KG1 (cell line): ENCODE measurements at places on chromosomes 2 and 18.
A peak's percentile ranks its signal among the peaks of the same experiment; 100 is the strongest.

DNA sequence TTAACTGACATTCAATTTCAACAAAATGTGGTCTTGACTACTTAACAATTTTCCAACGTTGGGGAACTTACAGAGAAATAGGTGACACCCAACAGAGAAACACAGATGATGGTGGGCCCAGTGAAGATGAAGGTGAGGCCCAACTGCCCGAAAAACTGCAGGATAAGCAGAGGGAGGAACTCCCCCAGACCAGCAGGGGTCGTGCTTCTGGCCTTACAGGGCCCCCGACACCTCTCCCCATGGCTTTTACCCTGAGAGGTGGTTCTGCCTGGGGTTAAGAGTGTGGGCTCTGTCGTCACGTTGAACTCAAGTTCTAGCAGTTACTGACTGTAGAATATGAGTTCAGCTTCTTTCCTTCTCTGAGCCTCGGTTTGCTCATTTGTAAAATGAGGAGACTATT lies 119.5 kb upstream of the SMIM21 start:
- no peak for DNase-seq

GRCh38 chr18:49849331-49850217 lies 36.2 kb upstream of the ACAA2 start:
- no peak for DNase-seq

- no peak for DNase-seq
Observed at GRCh38 chr2:113966832-113967231, 76.9 kb downstream of the ACTR3 start.

DNA sequence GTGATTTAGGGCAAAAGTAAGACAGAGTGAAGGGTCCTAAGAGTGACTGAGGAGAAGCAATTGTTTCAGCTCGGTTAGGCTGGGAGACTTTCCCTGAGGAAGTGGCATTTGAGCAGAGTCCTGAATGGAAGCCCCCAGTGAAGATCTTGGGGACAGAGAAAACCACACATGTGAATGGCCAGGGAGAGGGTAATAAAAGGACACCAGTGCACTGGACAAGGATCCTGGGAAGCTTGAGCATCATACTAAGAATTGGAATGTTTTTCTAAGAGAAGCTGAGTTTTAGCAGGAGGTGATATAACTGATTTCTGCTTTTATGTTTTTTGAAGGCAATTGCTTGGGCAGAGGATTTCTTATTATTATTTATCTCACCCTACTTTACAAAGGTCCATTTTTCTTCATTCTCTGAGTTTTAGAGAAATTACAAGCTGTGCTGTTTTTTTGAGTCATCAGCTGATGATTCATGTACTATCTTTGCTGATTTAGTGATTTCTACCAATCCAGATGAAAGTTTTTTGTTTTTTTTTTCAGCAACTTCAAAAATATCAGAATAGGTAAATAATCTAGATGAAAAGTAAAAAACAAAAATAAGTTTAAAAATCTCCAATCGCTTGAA lies 43.5 kb downstream of the MFSD6 start:
- DNase-seq: no peak

- no peak for DNase-seq
Observed at GRCh38 chr2:179332903-179333302, 68.3 kb upstream of the SESTD1 start.

GRCh38 chr2:111523009-111523408 lies 361.0 kb downstream of the ANAPC1 start:
- no peak for DNase-seq

- DNase-seq: no peak
Observed at GRCh38 chr18:57219964-57220363, 73.1 kb downstream of the BOD1L2 start.

- DNase-seq: no peak
Observed at GRCh38 chr2:240819126-240819857, 727 bp downstream of the KIF1A start.

DNA sequence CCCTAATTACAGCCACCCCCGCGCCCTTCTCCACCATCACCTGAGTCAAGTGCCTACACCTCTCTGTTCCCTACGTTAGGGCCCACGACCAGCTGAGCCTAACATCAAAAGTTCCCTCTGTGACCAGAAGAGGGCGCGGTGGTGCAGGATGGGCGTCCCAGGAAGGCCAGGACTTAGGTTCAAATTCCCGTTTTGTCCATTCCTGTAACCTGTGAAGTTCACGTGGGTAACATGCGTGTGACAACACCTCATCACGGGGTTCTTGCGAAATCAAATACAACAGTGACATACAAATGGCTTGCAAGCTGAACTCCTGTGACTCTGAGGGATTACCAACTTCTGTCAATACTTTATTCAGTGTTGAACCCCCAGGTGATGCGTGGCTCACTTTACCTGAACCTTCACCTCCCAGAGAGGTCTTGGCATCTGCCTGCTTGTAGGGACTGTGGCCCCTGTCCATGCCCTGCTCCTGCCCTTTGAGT lies 207.9 kb downstream of the ARL4C start:
- DNase-seq: peak; percentile 36

DNA sequence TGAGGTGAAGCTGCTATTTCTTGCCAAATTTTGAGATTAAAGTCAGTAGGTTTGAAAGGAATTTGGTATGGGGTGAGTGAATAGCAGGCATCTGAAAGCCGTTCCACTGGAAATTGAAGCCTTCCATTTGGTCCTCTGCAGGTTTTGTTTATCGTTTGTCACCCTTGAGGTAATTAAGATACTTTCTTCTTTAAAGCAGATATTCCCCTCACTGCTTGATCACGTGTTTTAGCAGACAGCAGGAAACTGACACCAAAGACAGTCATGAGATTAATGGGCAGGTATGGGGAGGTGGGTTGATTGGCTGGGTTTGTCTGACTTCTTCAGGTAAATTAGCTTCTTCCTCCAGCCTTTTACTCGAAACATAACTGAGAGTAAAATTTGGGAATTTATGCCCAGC lies 10.7 kb downstream of the LPIN1 start:
- no peak for DNase-seq

GRCh38 chr2:42999856-43000241 lies 207.5 kb upstream of the HAAO start:
- no peak for DNase-seq

DNA sequence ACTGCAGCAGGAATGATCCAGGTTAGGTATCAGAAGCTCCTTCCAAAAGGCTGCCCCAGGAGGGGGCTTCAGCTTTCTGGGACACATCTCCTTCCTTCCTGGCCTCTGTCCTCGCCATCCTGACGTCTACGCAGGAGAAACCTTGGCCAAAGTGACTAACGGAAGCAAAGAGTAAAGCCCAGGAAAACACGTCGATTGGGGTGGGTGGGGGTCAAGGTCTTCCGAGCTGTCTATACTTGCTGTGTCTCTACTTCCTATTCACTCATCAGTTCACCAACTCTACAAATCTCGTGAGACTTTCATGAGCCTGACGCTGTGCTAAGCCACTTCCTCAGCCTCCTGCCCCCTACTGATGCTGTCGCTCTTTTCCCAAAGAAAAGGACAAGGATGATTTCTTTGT lies 212.6 kb downstream of the TNS1 start:
- DNase-seq: peak; percentile 9

DNA sequence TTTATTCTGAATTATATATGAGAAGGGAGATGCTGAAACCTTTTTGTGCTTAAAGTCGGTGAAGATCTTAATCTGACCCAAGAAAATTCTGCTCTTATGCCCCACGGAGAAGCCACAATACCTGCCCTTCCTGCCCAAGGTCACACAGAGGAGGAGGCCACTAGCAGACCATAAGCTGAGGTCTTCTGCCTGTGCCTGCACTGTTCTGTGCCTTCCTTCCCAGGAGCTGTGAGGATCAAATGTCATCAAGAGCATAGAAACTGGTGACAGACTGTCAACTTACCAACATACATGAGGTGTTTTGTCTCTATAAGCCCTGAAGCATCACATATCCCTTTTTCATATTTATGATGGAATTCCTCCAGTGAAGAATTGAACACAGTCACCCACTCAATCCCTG lies 233.3 kb downstream of the C1D start:
- DNase-seq: no peak

DNA sequence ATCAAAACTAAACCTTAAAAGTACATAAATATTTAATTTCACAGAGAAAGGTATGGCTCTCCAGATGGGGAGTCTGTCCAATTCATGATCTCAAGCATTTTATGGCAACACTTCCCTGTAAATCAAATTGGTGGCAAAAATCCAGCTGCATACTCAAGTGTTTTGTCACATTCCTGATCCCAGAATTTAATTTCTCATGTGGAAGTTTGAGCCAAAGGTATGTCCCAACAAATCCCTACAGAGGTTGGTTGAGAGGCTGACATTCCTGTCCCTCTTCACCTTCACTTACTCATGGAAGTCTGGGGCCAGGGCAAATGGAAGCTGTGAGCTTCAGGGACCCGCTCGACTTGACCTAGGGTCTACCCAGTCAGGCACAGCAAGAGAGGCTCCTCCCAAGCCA lies 17.7 kb downstream of the KLF7 start:
- DNase-seq: no peak

DNA sequence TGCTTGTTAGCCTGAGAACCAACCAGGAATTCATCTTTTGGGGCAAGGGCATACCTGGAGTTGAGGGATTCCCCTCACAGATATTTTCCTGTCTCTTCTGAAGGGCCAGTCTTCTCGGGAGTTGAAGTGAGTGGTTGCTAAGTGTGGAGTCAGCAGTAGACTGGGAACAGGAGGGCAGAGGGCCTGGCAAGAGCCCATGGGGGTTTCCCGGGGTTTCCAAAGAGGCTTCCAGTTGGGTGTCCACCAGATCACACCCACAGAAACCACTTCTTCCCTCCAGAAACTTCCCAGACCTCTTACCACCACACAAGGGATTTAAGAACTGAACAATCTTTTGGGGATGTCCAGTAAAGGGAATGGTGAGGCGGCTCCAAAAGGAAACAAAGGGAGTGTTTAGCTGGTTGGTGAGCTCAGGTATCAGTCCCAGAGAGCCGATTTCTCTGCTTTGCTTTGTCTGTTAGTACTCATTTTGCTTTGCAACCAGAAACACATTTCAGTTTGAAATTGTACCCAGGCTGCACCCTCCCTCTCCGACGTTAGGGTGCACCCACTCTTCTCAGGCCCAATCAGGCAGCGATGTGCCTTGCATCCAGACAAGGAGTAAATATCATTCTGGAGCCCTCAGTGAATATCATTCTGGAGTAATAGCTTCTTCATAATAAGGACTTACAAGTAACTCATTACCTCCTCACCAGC lies 47.5 kb upstream of the SPATS2L start:
- no peak for DNase-seq

DNA sequence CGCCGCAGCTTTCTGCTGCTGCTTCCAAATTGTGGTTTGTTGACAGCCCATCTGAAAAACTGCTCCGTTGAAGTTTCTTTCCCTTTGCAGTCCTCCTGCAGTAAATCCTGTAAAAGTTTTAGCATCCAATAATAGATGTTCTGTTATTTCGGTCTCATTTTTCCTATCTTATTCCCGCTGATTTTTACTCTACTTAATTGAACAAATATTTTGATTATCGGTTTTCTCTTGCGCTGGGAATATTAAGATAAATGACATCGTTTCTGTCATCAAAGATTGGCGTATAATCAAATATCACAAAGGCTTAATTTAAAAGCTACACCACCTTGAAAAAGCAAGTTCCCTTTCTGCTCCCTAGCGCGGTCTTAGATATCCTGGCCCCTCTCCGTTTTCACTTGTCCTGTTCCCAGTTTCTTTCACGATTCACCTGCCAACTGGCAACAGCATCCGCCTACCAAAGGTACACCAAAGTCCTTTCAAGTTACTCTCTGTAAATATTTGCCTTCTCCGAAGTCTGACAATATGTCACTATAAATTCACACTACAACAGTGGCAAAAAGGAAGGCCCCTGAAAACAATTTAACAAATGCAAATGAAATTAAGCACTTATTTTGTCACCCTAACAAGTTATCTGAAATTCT lies 1.0 kb upstream of the STRN start:
- no peak for DNase-seq

DNA sequence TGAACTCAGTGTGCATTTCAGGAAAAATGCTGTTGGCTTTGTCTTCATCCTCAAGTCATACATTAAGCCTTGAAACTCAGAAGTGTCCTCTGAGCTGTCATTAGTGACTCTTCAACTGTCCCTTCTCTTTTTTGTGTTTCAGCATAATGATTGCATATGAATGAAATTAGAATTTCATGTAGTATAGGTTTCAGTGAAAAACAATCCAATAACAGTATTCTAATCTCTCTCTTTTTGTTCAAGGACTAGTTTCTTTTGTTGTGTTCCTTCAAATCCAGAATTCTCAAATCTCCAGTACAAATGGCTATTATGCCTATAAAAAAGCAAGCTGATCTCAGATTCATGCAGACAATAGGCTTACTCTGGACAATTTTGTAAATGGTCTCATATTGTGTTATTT lies 133.5 kb downstream of the QPCT start:
- DNase-seq: no peak

DNA sequence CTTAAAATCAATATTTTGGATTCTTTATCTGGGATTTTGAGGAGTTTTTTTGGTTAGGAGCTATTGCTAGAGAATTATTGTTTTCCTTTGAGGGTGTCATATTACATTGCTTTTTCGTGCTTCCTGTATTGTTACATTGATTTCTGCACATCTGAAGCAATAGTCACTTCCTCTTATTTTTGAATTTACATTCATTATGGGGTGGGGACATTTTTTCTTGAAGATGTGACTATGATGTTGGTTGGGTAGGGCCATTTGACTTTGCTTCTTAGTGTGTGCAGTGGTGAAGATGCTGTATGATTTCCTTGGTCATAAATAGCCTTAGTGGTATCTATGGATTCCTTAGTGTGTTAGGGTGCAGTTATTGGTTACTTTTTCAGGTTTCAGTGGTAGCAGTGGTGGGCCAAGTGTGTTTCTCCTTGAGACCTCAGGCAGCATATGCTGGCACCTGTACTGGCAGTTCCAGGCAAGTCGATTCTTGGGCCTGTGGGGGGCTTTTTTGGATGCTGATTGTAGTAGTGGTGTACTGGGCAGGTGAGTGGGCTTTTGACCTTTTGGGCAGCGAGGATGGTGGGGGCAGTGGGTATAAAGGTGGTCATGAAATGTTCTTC lies 61.8 kb downstream of the ARHGAP25 start:
- no peak for DNase-seq

- DNase-seq: peak; percentile 22
Observed at GRCh38 chr2:38602136-38602731, 494 bp downstream of the HNRNPLL start.

GRCh38 chr2:105176429-105176828 lies 65.1 kb upstream of the GPR45 start:
- DNase-seq: no peak

GRCh38 chr2:8159966-8160603 lies 521.8 kb upstream of the ID2 start:
- DNase-seq: no peak

DNA sequence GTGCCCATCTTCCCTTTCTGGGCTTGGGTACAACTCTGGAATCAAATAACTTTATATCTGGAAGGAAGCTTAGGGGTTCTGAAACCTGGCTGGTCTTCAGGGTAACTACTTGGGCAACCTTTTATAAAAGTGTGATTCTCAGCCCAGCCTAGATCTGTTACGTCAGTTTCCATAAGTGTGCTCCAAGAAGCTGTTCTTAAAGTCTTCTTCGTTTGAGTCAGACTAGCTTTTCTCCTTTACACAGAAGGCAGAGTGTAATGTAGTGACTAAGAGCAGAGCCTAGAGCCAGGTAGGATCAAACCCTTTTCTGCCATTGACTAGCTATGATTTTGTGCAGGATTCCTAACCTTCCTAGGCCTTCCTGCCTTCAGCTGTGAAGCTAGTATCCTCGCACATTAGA lies 5.8 kb downstream of the ITGA6 start:
- DNase-seq: no peak

- peak; percentile 35 for DNase-seq
Observed at GRCh38 chr18:59308248-59308937, 10.1 kb downstream of the CPLX4 start.

- DNase-seq: no peak
Observed at GRCh38 chr2:78418021-78418420, 607.5 kb upstream of the REG3G start.

GRCh38 chr2:30990671-30991070 lies 147.6 kb downstream of the GALNT14 start:
- no peak for DNase-seq

- no peak for DNase-seq
Observed at GRCh38 chr2:117949806-117950205, 64.1 kb downstream of the CCDC93 start.
